ENCODE measurements at places on chromosomes 2 and 18.
A peak's percentile ranks its signal among the peaks of the same experiment; 100 is the strongest.

DNA sequence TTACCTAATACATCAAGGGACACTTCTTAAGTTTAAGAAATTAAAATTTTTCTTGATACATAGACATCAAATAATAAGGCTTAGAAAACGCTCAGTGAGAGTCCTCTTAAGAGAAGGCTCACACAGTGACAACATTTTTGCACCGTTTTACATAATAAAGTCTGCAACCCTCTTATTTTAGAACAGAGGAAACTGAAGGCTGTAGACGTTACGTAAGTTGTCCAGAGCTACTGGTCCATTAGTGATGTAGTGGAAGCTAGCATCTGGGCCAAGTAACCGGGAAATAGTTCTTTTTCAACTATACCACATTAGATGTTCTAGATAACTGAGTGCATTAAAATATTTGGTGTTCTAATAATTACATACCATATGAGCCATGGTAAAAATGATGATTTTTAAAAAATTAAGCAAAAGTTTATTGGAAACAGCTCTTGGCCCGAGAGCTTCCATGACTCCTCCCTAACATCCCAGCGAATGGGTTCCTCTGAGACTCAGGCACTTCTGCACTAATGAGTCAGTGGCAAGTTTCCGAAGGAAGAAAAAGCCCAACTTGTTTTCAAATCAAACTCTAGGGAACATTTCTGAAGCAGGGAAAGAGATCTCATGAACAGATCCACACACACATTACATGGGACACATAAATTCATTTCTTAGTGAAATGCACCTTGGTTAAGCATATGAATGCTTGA is 232.6 kb upstream of the PXDN start:
- no peak for DNase-seq

- peak; percentile 72 for DNase-seq
Measured at GRCh38 chr2:188333751-188334524, 42.3 kb downstream of the GULP1 start.

- DNase-seq: no peak
Measured at GRCh38 chr18:2792395-2792794, 54.4 kb upstream of the EMILIN2 start.

- no peak for DNase-seq
Measured at GRCh38 chr18:58953627-58954026, 89.0 kb downstream of the ZNF532 start.

DNA sequence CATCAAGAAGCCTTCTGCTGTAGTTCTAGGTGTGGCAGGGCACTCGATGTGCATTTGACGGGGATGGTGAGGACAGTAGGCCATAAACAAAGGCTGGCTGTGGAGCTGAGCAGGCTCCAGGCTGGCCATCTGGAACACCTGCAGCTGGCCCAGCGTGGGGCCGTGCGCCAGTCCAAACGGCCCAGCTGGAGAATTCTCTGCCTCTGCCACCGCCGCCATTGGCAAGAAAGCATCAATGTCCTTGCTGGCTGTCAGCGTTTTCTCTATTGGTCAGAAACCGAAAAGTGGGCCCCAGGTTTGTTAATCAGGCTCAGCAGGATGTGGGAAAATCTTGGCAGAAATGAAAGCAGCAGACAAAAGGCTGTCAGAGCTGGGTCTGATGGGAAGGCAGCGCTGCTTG is 24.0 kb upstream of the CTIF start:
- no peak for DNase-seq

GRCh38 chr2:45119855-45120254 is 110.6 kb upstream of the SIX2 start:
- no peak for DNase-seq

GRCh38 chr18:44180683-44181082 is 500.0 kb upstream of the SETBP1 start:
- no peak for DNase-seq

GRCh38 chr2:231711677-231712450 is 3.5 kb downstream of the PTMA start:
- no peak for DNase-seq

DNA sequence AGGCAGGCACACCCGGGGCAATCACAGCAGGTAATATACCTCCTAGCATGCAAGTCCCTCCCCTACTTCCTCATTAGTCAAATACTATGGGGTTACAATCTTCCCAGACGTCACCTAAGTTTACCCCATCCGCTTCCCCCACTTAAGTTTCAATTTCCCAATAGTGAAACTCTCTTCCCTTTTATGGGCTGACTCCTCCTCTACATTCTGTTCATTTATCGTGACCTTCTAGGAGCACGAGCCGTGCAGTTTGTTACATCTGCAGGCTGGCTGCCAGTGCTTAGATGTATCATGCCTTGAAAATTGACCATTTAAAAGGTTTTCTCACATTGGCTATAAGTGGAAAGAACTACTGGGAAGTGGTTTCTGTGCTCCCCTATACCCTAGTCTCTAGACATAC is 1357.8 kb upstream of the CRIM1 start:
- no peak for DNase-seq

- peak; percentile 49 for DNase-seq
Measured at GRCh38 chr2:193584522-193584938, 1389.8 kb upstream of the TMEFF2 start.

DNA sequence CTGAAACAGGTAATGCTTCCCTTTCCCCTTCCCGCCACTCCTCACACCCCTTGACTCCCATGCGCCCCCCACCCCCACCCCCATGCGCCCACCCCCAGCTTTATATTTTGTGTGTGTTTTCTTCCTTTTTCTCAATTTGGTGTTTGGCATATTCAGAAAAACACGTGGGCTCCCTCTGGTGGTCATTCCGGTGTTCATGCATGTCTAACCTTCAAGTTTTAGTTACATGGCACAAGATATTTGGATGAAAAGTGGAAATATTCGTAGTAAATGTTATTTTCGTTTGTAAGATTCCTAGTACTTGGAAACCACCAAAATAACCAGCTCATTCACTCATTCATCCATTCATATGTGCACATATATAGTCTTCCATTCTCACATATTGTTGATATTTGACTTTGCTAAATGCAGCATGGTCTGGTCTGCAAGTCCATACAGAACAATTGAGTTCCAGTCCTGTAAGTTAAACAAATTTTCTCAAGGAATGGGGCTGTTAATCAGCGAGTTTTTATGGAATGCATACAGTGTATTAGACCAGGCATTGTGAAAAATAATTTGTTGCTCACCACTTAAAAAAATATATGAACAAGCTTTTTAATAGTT is 143.6 kb upstream of the MAP3K20 start:
- peak; percentile 59 for DNase-seq

- no peak for DNase-seq
Measured at GRCh38 chr2:37080266-37080665, 3.9 kb downstream of the HEATR5B start.

GRCh38 chr2:19839438-19839837 is 62.3 kb downstream of the TTC32 start:
- no peak for DNase-seq
